ENCODE measurements at places on chromosomes 12 and 14.

DNA sequence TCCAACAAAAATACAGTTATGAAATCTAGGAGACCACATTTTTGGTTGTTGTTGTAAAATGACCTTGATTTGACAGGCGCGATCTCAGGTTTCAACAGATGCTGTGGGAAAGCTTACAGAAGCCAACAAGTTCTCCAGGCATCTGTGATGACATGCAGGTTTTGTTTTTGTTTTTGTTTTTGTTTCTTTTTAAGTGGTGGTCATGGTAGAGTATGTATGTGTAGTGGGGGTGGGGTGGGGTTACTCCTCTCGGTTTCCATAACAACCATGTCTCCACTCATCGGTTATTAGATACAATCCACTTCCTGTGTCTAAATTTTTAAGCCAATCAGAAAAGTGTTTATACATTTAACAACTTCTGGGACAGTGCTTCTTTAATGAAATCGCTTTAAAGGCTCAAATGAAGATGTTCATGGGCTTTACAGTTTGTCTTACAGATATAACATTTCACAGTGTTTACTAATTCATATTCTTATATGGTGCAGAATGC lies 199.9 kb upstream of the FOXN3 start:
- peak; percentile 63 for DNase-seq

DNA sequence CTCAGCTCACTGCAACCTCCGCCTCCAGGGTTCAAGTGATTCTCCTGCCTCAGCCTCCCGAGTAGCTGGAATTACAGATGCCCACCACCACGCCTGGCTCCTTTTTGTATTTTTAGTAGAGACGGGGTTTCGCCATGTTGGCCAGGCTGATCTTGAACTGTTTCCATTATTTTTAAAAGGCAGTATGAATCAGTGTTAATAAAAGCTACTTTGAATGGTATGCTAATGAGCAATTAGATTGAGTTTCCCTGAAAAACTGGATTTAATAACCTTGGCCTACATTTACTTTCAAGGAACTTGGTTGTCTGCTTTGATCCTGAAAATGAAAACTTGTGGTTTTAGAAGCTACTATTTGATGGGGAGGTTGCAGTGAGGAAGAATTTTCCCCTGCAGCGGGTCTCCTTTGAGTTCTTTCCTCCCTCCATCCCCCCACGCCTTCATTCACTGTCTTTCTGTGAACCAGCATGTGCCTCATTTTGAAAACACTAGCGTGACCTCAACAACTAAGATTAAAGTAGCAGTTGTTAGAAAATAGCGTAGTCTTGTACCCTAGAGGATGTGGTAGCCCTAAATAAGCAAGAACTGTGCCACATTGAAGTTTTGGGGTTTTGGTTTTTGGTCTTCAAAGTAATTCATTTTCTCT lies 17.8 kb upstream of the RPS6KA5 start:
- no peak for DNase-seq

- no peak for DNase-seq
Measured at GRCh38 chr12:131166717-131167116, 213.0 kb downstream of the ADGRD1 start.

DNA sequence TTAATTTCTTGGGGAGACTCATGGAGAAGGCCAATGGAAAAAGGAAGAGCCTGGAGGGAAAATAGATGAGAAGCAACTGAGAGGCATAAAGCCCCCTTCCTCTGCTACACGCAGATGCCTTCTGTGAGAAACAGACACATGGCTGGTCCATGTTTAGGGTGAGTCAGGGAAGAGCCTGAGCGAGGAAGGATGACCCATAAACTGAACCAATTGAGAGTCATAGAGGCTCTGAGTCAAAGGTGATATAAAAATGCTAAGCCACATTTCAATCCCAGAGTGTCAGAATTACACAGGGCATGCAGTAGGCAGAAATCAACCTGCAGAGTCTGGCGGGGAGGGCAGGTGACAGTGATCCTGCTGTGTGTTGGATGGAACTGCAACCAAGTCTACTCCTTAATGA lies 30.1 kb upstream of the NEDD1 start:
- DNase-seq, result no peak

DNA sequence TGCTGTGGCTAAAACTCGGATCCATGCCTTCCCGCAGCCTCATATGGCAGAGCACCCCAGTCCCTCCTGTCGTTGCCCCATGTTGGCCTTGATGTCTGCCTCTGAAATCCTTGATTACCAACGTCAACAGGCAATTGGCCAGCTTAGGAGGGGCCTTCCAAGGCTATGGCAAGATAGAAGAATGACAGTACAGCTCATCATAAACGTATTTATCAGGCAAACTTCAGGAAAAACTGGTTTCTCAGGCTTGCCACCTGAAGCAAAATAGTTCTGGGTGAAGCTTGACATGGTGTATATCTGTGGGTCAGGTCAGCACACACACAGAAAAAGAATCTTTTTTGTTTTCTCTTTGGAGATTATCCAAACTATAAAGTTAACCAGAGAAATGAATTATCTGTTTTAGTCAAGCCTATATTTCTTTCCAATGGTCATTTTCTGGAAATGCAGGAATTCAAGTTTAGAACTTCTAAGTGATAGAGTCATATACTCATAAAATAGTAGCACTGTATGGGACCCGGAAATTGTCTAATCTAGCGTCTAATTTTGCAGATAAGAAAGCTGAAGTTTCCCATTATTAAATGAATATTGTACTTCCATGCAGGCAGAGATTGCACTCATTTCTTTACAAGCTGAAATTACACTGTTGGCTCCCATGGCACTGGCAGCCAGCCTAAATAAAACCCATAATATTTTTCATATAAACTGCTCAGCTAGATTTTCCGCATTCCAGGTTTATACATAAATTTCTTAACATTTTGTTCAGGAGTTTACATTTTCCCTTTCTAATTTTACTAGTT lies 24.4 kb upstream of the DUSP16 start:
- no peak for DNase-seq

- DNase-seq, result no peak
Measured at GRCh38 chr14:100755649-100756048, 29.0 kb downstream of the DLK1 start.

DNA sequence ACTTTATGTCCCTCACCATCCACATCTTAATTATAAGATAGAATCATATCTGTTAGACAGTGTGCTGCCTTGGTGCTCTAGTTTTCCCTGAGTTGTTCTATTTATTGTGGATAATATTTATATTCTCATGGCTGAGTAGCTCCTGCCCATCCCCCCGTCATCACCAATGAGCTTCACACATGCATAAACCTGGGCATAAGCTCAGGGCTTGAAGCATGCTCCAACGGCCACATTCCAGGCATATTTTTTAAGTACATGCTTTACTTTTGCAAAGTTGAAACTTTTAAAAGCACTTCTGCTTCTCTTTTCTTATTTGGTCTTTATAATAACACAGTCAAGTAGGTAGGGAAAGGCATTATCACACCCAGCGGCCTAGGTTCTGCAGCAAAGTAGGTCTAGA lies 3.4 kb upstream of the FBXO34 start:
- DNase-seq, result no peak

DNA sequence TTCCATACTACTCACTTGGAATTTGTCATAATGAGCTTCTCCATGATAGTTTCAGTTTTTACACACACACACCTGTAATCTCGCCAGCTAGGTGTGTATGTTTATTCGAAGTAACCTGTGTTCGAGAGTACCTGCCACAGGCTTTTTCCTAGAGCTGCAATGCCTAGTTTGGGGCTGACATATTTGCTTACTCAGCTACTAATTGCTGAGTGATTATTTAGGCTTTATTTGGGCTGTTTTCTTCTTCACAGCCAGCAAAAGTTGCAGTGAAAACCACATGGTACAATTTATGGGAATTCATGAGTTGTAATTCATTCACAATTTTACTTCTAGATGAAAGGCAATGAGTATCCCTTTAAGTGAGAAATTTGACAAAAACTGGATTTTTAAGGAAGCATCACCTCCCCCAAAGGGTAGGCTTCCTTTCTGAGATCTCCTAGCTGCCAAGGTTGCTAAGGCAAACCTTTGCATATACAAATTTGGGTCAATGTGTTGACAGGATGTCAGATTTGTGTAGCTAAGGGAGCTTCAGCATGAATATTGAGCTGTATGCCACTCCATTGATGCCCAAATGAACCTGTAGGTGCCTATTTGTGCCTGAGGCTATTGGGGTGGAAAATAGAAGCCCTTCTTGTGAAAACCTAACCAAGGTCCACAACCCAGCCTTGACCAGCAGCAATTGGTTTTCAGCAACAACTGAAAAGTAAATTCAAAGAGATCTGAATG lies 108.7 kb upstream of the OTX2 start:
- no peak for DNase-seq

DNA sequence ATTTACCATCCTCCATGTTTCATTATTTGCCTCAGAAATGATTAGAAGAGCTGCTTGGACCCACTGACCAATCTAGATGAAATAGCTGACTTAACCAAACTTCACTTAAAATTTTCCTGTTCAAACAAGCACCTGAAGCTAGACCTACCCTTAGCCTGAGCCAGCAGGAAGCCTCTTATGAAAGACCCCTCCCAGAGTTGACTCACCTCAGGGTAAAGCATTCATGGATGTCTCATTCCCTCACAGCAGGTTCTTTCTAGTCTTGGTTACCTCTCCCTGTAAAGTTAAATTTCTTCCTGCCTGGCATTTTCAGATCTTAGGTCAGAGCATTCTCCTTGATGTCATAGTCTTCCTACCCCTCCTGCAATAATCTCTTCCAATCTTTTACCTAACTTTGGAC lies 1209.8 kb downstream of the FLRT2 start:
- no peak for DNase-seq

DNA sequence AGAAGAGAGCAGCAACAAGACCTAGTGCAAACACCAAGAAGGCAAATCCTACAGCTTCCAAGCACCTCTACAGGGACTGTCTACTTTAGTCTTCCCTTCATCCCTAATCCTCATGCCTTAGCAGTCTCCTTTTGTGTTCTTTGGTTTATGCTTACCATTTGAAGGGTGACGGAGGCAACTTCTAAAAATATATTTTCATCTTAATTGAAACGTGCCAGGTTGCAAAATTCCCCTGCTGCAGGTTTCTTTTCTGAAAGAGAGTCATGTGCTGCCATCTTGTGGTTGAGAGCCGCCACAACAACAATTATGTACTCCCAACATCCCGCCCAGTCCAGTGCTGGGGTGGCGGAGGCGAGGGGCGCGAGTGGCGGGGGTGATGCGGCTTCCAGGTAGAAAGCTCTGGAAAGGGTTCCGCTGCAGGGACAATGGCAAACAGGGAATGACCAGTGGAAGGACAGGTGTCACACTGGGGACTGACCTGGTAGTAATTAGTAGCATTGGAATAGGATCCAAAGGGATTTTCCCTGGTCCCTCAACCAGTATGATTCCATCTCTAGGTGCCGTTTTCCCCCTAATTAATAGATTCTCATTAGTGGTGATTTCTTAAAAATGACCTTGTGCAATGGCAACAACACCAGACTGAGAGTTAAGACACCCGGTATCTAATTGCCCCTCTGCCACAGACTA lies 80.3 kb upstream of the GNG2 start:
- peak; percentile 67 for DNase-seq

DNA sequence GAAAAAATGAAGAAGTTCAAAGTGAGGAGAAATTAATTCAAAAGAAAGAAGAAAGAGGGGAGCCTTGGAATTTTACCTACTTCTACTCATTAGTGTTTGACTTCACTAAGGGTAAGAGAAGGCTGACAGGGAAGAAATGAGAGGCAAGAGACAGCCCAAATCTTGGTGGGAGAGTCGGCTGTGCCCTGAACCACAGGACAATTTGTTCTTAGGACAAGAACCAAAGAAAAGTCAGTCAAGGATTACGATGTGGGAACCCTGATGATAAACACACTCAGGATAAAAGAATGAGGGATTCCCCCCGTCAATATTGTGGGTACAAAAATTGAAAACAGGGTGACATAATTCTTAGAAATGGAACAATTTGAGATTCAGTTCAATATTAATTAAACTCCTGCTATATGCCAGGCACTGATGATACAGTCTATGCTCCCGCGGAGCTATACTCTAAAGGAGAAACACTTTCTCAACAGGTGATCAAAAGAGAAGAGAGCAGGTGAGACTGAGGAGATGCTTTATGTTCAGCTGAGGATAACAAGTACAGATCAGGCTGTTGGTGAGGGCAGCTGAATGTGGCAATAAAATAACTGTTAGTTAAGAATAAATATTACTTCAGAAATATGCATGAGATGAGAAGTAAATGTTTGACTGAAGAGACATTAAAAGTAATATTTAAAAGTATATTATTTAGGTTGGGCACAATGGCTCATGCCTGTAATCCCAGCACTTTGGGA lies 175.4 kb downstream of the SLC25A21 start:
- DNase-seq, result no peak
